Activated CD4-positive, alpha-beta T cell treated with anti-CD3 and anti-CD28 coated beads, Interleukin-2, amount 10 ng/mL, durations not matched to agents 24 days and 14 days (primary cell): ENCODE measurements at places on chromosomes 11 and 22.

DNA sequence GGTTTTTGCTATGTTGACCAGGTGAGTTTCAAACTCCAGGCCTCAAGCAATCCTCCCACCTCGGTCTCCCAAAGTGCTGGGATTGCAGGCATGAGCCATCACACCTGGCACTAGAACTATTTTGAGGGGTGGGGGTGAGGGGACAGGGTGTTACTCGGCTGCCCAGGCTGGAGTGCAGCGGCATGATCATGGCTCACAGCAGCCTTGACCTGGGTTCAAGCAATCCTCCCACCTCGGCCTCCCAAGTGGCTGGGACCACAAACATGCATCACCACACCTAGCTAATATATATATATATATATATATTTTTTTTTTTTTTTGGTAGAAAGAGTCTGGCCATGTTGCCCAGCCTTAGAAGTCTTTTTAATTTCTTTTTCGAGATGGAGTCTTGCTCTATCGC lies 17.1 kb upstream of the IFITM3 start:
- DNase-seq, result no peak

GRCh38 chr11:13776134-13776815 lies 107.8 kb downstream of the FAR1 start:
- DNase-seq, result peak; percentile 83

GRCh38 chr11:105937331-105937730 lies 84.7 kb downstream of the MSANTD4 start:
- no peak for DNase-seq

DNA sequence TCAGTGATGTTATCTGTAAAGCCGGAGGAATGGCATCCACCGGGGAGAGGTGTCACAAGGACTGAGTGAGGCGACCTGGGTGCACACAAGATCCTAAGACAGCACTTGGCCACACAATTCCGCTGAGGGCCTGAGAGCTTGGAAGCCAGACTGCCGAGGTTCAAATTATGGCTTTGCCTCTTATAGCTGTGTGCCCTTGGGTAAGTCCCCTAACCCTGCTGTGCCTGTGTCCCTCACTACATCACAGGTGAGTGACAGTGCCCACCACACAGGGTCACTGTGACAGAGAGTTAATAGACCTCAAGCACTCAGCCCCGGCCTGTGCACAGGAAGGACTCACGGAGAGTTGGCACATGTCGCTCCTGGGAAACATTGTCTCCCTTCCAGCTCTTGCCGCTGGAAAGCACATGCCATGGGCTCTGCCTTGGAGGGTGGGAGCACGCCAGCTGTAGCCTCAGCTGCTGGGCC lies 592 bp downstream of the RHOD start:
- no peak for DNase-seq

DNA sequence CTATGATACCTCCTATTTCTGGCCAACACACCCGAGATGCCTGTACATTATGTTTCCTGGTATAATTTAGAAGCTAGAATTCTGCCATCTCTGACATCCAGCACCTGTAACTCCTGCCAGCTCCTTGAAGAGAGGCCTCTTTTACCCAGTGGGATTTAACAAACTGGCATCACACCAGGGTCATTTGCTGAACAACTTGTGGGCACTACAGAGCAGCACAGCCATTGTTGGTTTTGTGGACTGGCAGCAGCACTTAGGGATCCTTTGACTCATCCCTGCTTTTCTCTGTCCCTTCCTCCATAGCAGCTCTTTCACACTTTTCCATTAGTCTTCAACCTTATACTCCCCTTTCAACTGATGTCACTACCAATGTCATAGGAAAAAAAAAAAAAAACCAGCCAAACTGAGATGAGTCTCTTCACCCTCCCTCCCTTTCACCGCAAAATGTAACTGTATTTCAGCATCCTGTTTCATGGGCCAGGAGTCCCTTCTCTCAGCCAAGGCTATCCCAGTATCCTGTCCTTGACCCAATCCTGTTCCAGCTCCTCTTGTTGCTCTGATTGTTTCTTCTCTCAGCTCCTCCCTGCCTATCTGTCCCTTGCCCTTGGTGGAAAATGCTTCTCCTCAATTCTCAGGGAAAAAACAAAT lies 68.7 kb downstream of the PPFIBP2 start:
- no peak for DNase-seq

DNA sequence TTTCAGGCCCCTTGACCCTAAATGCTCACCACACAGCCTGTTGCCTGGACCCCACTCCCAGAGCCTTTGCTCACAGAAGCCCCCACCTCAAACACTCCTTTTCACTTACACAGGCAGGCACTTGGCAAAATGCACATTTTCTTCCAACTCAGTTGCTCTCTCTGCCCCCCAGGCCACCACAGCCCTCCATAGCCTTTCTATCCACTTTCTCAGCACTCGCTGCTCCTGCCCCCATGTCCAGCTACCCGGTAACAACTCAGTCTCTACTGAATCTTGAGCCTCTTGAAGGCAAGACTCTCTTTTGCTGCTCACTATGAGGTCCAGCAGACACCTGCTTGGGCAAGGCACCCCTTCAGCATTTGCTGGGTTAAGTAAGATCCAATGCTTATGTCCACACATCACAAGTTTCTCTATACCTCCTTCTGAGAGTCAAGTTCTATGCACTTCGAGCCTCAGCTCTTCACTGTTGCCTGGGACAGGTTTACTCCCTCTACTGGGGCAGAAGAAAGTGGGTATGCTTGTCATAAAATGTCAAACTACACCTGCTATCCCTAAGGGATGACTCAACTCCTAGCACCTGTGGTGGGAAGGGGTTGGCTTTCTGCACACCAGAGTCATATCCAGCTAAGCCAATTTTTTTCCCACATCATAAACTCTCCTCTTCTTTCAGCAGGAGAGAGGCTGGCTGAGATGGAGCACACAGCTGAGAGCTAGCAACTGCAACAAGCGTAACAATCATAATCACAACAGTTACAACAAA lies 36.9 kb downstream of the MORC2 start:
- no peak for DNase-seq

DNA sequence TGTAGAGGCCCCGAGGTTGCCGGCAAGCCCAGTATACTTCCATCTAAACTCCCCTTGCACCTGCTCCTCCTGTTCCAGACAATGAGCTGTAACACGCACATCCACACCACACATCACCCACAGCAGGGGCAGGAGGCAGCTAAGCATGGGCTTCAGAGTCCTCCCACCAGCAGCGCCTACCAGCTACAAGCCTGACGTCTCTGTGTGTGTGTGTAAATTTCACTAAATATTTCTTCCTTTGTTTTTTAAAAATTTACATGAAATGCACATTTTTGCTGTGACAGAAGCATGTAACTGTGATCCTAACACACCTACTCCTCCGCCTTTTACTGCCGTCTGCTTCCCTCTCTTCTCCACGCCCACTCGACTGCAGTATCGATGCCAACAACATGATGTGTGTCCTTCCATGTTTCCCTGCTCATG lies 29.4 kb upstream of the PACSIN2 start:
- no peak for DNase-seq
